ENCODE measurements at places on chromosomes 13 and 19.

- DNase-seq: no peak
Measured at GRCh38 chr19:14505488-14506239, 9.7 kb upstream of the GIPC1 start.

GRCh38 chr19:2014131-2014571 is 1.4 kb downstream of the BTBD2 start:
- DNase-seq: no peak

DNA sequence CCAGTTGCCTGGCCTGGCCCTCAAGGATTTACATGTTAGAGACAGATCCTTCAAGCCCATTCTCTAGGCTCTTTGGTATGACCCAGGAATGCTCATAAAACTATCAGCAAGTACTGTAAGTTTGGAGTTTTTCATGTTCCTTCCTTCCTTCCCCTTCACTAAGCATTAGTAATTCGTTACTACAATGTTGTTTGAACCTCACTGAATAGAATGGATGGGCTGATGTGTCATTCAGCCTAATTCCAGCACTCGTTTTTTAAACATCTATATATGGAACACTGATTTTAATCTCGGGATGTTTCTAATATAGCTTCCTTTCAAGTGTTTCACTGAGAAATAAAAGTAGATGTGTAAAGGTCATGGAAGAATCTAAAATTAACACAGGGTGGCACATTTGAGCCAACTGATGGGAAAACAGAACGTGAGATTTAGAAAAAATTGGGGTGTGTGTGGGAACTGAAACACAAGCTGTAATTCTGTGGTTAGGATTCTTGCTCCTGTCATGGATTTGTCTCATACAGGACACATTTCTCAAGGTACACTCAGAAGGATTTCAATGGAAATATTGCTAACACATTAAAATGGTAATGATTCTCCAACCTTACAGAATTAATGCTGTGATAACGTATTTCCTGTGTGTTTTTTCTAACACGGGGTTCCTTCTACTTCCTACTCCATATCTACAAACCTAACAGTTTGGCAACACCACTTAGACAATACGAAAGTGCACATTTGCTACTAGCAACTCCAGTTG is 93.4 kb downstream of the FLT1 start:
- peak; percentile 4 for DNase-seq

- DNase-seq: no peak
Measured at GRCh38 chr19:18456974-18457373, 19.0 kb upstream of the ISYNA1 start.
